ENCODE measurements at places on chromosomes 1 and 21.

DNA sequence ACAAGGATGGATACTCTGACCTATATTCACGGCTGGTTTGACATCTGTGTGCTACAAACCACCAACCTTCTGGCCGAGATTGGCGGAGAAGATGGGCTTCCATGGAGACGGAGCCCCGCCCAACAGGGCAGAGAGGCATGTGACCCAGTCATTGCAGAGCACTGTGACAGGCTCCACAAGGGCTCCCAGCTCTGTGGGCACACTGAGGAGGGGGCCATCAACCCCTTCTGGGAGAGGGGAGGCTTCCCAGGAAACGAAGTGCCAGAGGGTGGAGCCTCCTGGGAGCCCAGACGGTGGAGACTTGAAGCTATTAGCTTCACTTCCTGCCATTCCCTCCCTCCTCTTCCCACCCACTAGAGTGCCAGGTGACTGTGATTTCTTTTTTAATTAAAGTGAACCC lies 71.6 kb upstream of the IFFO2 start:
- no peak for DNase-seq

DNA sequence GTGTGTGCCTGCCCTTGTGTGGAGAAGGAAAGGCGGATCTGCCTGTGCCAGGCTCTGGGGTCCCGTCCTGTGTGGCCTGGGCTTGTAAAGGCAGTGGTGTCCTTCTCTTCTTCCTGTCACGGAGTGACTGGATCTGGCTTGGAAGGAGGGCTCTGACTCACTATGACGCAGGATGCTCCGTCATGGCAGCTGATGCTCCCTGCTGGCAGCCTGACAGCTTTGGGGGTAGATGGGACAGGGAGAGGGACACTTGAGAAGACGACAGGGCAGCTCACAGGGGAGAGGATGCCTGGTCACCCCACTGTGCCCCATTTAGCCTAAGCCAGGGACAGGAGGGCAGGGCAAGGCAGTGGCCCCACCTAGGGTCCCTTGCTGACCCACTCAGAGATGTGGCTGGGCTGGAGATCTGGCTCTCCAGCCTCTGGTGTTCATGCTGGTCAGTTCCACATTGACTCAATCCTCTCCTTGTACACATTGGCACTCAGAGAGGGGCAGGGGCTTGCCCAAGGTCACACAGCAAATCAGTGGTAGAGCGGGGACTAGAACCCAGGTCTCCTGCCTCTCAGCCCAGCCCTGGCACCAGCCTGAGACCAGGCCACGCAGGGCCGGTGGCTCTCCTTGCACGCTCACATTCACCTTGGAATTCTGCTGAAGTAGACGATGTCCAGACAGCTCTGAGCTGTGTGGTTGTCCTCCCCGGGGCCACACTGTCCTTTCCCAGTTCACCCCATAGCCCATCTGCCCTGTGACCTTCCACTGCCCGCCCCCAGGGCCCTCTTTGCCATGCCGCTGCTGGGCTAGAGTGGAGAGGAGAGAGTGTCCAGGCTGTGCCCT lies 2.8 kb upstream of the FAM131C start:
- DNase-seq, result no peak

DNA sequence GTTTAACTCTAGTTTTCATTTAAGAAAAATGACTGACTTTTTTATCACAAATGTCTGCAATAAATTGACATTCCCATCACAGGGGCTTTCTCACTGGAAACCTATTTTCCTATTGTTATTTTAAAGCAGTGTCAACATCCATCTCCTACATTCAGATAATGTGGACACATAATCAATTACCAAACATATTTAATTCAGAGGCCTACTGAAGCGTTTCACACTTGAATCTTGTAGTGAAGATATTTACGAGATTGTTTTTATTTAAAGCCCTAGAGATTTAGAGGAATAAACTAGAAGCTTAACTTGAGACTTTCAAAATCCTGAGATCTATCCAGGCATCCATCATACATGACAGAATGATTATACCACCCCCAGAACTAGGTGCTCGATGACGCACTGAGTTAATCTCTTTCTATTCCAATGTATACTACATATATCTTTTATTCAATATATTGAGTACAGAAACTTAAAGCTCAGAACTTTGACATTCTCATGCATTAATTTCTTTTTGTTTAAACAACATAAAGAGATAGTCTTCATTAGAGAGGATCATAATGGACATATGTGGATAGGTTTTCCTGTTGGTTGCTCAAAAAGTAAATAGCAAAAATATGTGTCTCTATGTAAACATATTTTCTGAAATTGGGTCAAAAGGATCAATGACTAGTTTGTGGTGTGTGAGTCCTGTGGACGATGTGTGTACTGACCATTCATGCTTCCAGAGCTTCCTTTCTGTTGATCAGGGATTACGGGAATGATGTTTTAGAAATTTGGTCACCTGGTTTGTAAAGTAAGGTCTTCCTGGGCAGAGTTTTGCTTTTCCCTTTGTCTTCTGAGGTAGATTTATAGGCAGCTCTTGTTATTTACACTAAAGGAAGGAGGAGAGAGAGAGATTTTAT lies 171.5 kb upstream of the HMCN1 start:
- DNase-seq, result no peak

DNA sequence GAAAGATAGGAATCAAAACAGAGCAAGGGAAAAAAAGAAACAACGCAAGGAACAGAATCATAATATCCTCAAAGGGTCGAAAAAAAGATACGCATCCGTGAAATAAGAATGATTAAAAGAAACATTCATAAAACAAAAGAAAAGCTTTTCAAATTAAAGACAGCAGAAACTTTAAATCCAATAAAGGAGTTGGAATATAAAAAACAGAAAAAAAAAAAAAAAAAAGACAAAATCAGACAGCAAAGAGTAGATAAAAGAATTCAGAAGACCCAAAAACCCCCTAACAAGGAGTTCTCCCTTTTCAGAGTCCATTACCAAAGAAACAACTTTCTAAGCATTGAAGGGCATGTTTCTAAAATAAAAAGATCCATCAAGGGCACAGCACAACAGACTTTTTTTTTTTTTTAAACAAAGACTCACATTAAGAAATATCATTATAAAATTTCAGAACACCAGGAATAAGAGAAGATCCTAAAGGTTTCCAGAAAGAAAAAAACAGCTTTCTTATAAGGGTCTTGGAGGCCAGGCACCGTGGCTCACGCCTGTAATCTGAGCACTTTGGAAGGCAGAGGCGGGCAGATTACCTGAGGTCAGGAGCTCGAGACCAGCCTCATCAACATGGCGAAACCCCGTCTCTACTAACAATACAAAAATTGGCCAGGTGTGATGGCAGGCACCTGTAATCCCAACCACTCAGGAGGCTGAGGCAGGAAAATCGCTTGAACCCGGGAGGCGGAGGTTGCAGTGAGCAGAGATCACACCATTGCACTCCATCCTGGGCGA lies 44.7 kb downstream of the ENAH start:
- no peak for DNase-seq

- DNase-seq, result no peak
Measured at GRCh38 chr1:207810606-207811295, 58.9 kb downstream of the CD46 start.

GRCh38 chr1:95230768-95231191 lies 3.2 kb upstream of the RWDD3 start:
- no peak for DNase-seq

DNA sequence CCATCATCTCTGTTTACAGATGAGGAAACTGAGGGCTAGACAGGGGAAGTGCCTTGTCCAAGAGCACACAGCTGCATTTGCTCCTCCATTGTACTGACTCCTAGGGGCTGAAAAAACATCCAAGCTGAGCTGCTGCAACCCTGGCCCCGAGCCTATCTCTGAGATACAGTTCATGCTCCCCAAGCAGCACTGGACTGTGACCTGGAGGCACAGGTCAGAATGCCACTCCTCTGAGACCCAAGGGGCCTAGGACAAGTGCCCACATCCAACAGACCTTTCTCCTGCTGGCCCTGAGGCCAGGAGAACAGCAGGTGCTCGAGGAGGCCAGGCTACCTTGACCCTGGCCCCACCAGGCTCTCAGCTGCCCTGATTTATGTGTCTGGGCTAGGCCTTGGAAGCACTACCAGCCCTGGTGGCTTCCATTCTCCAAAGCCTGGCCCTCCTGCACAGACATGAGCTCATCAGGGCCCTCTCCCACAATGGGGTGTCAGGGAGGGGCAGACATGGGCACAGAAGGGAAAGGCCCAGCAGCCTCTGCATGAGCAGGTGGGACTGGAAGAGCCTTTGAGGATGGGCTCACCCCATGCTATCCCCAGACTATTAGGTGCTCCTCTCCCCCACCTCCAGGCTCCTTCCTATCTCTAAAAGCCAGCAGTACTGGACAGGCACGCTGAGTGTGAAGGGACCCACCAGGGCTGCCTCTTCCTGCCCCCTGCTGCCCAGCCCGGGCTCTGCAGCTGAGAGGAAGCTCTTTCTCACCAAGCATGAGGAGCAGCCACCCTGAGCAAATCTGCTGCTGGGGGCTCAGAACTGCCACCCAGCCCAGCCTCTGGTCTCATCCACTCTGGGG lies 18.8 kb downstream of the ADGRB2 start:
- DNase-seq, result peak; percentile 61
